ENCODE measurements at places on chromosomes 6 and 20.

GRCh38 chr20:43138061-43138770, 51.5 kb downstream of the PTPRT start:
- DNase-seq, result no peak

DNA sequence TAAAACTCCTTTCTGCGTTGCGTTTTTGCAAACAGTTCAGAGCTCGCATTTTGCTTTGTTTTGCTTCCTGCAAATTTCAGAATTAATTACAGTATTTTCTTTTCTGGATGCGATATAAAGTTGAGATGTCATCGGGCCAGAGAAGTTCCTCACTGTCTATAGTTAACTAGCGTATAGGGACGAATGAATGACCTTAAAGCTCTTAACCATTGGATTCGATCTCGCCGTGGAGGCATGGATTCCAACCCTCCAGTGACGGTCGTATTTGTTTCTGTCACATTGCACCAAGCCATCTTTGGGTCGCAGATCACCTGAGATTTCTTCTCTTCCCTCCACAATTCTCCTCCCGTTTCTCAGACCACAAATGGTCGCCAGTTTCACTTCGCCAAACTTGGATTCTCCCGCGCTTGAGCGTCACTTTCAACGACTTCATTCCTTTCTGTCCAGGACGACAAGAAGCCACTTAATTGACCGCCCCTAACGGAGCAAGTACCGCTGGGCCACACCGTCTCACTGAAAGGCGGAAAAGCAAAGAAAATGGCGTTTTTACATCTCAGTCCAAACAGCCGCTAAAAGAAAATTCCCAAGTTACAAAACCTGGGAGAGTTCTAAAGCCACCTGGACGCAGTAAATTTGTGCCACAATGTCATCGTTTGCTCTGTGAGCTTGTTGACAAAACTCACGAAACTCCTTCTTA, 85.3 kb upstream of the ZNF184 start:
- DNase-seq, result no peak

DNA sequence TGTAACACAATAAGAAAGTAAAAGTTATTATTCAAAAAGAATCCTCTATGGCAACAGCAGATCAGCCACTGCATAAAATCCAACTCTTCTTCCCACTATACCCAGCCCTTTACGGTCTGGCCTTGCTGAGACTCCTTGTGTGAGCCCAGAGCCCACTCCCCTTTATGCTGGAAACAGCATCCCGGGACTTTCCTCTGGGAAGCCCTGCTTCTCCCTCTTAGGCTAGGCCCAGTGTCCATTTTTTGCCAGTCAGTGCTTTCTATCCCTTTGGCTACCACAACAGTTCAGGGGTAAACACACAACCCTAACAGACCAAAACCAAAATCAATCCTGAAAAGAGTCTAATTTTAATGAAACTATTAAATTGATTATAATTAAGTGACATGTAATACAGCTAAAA, 20.6 kb downstream of the FKBP5 start:
- DNase-seq, result no peak

GRCh38 chr20:35252037-35252461, 25.6 kb downstream of the MMP24 start:
- no peak for DNase-seq

- DNase-seq, result no peak
These were observed 586.8 kb downstream of the RFPL4B start for GRCh38 chr6:112933947-112934346.

DNA sequence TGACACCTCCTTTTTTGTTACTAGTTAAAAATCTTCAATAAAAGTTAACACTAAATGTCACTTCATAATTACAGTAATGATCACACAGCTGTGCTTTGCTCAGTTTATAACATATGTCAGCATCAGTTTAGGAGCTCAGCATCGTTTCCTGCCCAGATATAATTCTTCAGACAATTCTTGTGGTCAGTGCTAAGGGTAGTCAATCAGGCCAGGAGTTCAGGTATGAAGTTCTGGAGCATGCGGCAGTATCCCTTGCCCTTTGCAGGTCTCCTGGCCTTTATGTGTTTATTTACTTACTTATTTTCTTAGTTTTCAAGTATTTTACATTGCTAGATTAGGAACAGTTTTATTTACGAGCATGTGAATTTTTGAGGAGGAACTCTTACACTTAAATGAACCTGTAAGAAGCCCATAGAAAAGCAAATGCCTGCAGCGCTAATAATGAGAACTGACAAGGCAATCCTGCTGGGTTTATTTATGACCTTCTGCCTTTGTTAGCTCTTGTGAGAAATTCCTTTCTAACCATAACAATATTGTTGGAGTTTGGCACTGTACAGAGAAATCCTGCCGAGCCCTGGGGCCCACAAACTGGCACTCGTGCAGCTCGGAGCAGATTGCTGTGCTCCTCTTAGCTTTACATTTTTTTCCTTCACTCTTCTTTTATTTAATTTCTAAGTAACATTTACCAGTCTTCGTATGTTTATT, 252.8 kb downstream of the TMEM242 start:
- DNase-seq, result no peak

DNA sequence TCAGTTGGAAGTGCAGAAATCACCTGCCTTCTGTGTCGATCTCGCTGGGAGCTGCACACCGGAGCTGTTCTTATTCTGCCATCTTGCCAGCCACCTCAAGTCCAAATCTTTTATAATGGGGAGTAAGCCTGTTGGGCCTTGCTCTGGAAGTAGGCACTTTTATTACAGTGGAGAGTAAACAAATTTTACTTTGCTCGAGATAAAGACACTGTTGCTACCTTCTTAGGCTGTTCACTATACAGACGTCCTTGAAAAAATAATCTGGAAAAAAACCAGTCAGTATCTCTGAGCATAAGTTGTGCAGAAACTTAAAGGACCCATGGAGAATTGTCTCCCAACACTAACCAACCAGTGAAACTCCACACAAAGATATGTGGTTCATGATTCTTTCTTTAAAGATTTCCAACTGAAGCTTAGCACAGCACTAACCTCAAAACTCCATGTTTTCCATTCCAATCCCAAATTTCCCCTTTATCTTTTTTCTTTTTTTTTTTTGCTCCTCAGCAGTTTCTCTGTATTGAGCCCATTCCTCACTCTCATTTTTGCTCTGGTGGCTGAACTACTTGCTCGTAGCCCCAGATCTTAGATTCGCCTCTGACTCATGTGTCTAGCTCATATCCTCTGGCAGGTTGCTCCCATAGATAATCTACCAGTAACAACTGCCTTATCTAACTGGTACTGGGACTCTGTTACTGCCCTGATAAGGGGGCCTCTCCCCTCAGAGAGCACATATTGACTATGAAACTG, 34.3 kb upstream of the COL9A1 start:
- DNase-seq, result no peak

DNA sequence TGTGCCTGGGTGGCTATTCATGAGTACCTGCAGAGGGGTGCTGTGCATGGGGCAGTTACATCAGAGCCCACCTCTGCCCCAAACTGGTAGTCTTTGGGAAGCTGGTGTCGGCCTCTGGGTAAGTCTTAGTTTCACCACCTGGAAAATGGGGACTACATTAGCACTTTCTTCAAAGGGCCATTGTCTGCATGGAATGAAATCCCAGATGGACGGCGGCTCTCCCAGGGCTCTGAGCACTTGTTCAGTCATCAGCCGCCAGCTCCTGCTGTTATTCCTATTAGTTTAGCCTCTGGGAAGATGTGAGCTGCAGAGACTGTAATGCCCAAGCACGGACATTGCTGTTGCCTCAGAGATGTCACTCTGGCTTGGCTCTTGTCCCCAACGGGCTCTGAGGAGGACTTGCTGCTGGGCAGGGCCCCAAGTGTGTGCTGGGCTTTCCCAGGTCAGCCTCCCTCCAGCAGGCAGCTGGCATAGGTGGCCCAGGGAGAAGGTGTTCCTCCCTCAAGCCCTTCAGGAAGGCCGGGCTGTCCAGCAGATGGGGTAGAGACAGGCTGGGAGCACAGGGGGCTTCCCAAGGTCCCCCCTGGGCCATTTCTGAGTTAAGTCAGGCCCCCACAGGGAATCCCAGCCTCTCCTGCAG, 268.3 kb downstream of the TFAP2C start:
- DNase-seq, result no peak

- DNase-seq, result no peak
These were observed 15.2 kb upstream of the NOP56 start for GRCh38 chr20:2637246-2637645.

DNA sequence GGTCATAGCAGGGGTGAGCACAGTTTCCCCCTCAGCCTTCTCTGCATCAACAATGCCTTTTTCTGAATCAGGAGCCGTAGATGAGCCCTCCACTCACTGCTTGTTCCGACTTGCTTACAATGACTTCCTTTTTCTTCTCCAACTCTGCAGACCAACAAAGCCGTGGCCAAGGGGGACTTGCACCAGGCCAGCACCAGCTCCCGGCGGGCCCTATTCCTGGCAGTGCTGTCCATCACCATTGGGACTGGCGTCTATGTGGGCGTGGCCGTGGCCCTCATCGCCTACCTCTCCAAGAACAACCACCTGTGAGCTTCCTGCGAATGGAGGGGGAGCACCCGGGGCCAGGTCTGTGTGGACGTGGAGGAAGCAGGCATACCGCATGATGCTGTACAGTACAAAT, 195.8 kb downstream of the SYNDIG1 start:
- no peak for DNase-seq

DNA sequence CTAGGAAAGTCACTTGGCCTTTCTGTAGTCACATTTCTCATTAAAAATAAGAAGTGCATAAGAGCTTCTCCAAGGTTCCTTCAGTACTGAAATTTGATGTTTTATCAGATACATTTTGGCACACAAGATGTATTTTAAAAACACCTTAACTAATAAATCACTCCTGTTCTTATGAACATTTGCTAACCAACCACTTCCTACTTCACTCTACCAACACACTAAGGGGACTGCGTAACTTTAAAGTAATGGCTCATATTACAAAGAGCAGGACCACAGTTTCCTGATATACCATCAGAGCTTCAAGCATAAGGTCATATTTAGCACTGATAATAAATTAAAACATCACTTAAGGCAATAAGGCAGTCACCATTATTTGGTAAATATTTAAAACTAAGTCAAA, 104.4 kb downstream of the RALGAPA2 start:
- no peak for DNase-seq

DNA sequence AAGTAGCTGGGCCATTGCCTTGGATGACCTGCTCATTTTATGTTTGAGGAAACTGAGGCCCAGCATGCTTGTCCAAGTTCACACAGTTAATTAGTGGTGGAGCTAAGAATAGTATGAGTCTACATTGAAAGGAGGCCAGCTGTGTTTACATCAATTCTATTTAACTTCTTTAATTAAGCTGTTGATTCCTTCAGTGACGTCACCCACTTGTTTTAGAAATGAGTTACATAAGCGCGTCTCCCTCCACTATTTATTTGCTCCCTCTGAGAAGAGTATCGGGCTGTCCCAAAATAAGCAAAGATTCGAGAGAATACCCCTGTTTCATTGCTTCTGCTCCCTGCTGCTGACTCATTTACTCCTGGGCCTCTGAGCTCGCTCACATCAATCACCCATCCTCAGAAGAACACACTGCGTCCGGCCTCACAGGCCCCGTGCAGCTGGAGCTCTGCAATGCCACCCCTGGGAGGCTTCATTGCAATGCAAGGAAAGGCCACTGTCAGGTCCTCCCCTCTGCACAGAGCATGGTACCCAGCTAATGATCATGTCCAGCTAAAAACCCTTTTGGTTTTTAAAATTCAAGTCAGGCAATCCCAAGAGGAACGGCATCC, 74.8 kb upstream of the BMP2 start:
- DNase-seq, result no peak

- no peak for DNase-seq
These were observed 21.1 kb downstream of the RTN4IP1 start for GRCh38 chr6:106608080-106608668.

- no peak for DNase-seq
These were observed 191.1 kb downstream of the SAMD5 start for GRCh38 chr6:147699637-147700036.

GRCh38 chr20:38418509-38419204, 16.5 kb downstream of the SNHG17 start:
- no peak for DNase-seq

DNA sequence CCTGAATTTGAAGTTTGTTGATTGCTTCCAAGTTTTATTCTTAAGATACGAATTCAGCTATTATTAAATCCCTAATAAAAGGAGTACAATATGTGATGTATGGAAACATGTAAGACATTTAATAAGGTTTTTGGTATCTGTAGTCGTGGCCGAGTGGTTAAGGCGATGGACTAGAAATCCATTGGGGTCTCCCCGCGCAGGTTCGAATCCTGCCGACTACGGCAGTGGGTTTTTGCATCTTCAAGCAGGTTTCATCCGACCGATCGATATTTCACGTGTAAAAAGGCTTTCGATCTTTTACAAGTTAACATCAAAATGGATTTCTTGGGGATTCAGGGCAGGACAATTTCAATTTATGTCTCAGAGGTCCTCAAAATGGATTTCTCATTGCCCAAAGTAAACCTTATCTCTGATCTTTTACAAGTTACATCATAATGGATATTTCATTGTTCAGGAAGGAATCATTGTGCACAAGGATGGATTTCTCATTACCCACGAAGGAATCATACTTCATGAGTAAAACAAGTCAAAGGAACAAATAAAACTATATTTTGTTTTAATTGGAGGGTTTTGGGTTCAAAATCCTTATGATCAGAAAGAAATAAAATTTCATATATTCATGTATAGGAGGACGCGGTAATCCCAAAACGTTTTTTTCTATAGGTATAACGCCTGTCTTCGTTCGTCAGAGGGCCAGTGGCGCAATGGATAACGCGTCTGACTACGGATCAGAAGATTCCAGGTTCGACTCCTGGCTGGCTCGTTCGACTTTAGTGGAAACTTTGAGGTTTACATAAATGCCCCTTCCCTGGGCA, 37.3 kb upstream of the BTN3A2 start:
- DNase-seq, result peak; percentile 73

DNA sequence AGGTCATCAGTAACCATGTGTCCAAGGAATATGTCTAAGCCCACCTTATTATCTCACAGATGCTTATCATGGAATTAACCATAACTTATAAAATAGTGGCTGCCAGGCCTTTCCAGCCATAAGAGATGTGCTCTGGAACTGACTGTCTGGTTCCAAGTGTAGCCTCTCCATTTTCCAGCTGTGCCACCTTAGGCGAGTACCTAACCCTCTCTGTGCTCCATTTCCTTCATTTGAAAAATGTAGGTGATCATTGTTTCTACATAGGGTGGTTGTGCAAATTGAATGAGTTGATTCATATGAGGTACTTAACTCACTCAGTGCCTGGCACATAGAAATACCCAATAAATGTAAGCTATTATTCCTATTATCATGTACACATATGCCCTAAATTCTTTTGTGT, 102.5 kb upstream of the IYD start:
- DNase-seq, result no peak
